ENCODE measurements at places on chromosomes 16 and 17.

GRCh38 chr17:37605813-37606505 lies 3.3 kb downstream of the SYNRG start:
- H3K27me3 ChIP-seq = no peaks in the 10 kb centered on the region
- H3K36me3 ChIP-seq = peaks cover 14% of the 10 kb centered on the region
- no peak overlapping the region for H3K4me3 ChIP-seq
- peak overlapping the region; percentile 84 for H3K27ac ChIP-seq
- peaks cover 52% of the 10 kb centered on the region for H3K4me1 ChIP-seq
- DNase-seq = peak; percentile 66

- peaks cover 19% of the 10 kb centered on the region for H3K27me3 ChIP-seq
- no peaks in the 10 kb centered on the region for H3K4me1 ChIP-seq
- no peak overlapping the region for H3K27ac ChIP-seq
- no peak for DNase-seq
- H3K36me3 ChIP-seq = no peaks in the 10 kb centered on the region
Measured at GRCh38 chr17:48681609-48682008, 40.7 kb downstream of the PRAC1 start.

GRCh38 chr16:55035956-55036355 lies 105.3 kb downstream of the IRX5 start:
- no peaks in the 10 kb centered on the region for H3K27me3 ChIP-seq
- H3K36me3 ChIP-seq = no peaks in the 10 kb centered on the region
- no peaks in the 10 kb centered on the region for H3K4me1 ChIP-seq
- no peak overlapping the region for H3K4me3 ChIP-seq

GRCh38 chr17:64938290-64938689 lies 19.0 kb upstream of the LRRC37A3 start:
- DNase-seq = no peak
- H3K27me3 ChIP-seq = no peaks in the 10 kb centered on the region
- H3K27ac ChIP-seq = no peak overlapping the region
- H3K4me3 ChIP-seq = no peak overlapping the region
- no peaks in the 10 kb centered on the region for H3K36me3 ChIP-seq
- H3K4me1 ChIP-seq = no peaks in the 10 kb centered on the region

- H3K4me3 ChIP-seq = no peak overlapping the region
- H3K27me3 ChIP-seq = no peaks in the 10 kb centered on the region
- peak; percentile 74 for DNase-seq
- no peaks in the 10 kb centered on the region for H3K36me3 ChIP-seq
- H3K27ac ChIP-seq = no peak overlapping the region
Measured at GRCh38 chr17:76816590-76817135, 51.5 kb upstream of the MGAT5B start.

DNA sequence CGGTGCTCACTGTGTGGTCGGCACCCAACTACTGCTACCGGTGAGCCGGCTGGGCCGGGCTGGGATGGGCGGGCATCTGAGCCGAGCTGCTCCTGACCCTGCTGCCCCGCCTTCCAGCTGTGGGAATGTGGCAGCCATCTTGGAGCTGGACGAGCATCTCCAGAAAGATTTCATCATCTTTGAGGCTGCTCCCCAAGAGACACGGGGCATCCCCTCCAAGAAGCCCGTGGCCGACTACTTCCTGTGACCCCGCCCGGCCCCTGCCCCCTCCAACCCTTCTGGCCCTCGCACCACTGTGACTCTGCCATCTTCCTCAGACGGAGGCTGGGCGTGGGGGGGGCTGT lies 6.9 kb downstream of the TBX6 start:
- H3K4me1 ChIP-seq = no peaks in the 10 kb centered on the region
- H3K36me3 ChIP-seq = peaks cover 53% of the 10 kb centered on the region

GRCh38 chr17:21177401-21177800 lies 36.6 kb downstream of the TMEM11 start:
- no peaks in the 10 kb centered on the region for H3K4me1 ChIP-seq
- no peak for DNase-seq
- H3K36me3 ChIP-seq = peaks cover 23% of the 10 kb centered on the region
- no peak overlapping the region for H3K4me3 ChIP-seq
- H3K27me3 ChIP-seq = no peaks in the 10 kb centered on the region

- no peak for DNase-seq
- H3K27ac ChIP-seq = no peak overlapping the region
- no peak overlapping the region for H3K4me3 ChIP-seq
- no peaks in the 10 kb centered on the region for H3K4me1 ChIP-seq
Measured at GRCh38 chr16:86037999-86038925, 139.3 kb downstream of the IRF8 start.

GRCh38 chr17:81128774-81129173 lies 36.5 kb upstream of the PVALEF start:
- H3K27me3 ChIP-seq = peaks cover 4% of the 10 kb centered on the region
- H3K4me1 ChIP-seq = no peaks in the 10 kb centered on the region
- DNase-seq = no peak
- H3K27ac ChIP-seq = no peak overlapping the region
- no peak overlapping the region for H3K4me3 ChIP-seq

DNA sequence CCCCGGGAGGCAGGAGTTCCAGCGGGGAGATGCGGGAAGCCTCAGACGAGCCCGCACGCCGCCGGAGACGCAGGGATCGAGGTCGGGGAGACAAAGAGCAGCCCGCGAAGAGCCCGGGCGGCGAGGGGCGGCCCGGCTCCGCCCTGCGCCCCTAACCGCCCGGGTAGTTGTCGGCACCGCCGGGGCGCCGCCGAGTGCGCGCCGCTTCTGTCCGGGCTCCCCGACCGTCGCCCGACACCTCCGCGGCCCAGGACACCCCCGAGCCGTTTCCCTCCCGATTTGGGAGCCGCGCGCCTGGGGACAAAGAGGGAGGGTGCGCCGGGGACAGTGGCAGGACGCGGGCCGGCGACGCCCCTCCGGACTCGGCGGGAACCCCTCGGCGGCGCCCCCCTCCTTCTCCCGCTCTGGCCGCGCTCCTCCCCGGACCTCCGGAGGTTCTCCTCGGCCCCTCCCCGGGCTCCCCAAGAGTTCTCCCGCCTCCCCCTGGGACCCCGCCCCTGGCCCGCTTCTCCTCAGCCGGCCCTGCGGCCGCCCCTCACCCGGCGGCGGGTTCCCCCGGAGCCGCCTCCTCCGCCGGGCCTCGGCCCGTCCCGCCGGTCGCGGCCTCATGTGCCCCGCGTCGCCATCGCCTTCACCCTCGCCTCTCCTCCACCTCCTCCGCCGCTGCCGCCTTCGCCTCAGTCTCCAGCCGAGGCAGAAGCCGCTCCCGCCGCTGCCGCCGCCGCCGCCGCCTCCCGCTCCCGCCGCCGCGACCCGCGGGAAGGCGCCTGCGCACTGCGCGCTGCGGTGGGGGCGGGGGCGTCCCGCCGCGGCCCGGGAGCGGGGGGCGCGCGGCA lies at the start of gene GJC1:
Gene GJC1, minus strand, starts transcription at position 765 of the 836 bp plus-strand sequence. CDS start 24,470 bp downstream, outside the sequence.
- no peaks in the 10 kb centered on the region for H3K36me3 ChIP-seq

- H3K36me3 ChIP-seq = no peaks in the 10 kb centered on the region
- no peak overlapping the region for H3K4me3 ChIP-seq
- no peaks in the 10 kb centered on the region for H3K27me3 ChIP-seq
Measured at GRCh38 chr17:76927982-76928381, 59.8 kb downstream of the MGAT5B start.

GRCh38 chr17:72244494-72244893 lies 123.7 kb downstream of the SOX9 start:
- H3K4me1 ChIP-seq = no peaks in the 10 kb centered on the region
- no peak overlapping the region for H3K4me3 ChIP-seq
- no peak overlapping the region for H3K27ac ChIP-seq
- H3K36me3 ChIP-seq = no peaks in the 10 kb centered on the region
- no peaks in the 10 kb centered on the region for H3K27me3 ChIP-seq
- DNase-seq = no peak

DNA sequence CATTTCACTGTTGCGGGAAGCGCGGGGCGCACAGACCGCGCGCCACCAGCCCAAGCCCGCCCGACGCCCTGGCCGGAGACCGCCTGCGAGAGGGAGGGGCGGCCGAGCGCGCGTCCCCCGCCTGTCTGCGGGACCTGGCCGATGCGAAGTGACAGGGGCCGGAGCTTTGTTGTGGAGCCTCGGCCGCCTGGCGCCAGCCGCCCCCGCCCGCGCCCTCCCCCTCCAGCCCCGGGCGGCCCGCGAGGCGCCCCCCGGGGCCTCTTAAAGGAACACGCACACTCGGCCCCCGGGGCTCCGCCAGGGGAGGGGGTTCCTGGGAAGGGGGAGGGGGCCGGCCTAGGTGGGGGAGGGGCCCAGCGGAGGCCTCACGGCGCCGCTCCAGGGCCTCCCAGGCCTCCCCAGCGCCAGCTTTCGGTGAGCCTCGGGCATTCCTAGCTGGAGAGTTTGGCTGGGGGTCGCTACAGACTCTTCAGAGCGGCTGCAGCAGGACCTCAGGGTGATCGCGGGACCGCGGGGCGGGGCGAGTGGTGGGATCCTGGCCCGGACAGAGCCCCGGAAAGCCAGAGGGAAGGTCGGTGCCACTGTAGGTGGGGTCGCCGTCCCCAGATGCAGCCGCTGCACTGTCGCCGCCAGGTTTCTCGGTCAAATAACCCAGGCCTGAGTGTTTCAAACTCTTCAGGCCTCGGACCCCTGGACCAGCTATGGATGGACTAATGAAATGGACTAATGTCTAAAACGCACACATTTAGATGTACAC lies 2.4 kb upstream of the TBX2 start:
- H3K4me1 ChIP-seq = no peaks in the 10 kb centered on the region
- DNase-seq = no peak
- no peaks in the 10 kb centered on the region for H3K36me3 ChIP-seq
- no peak overlapping the region for H3K27ac ChIP-seq

- DNase-seq = no peak
- H3K27ac ChIP-seq = no peak overlapping the region
- no peak overlapping the region for H3K4me3 ChIP-seq
- H3K27me3 ChIP-seq = no peaks in the 10 kb centered on the region
Measured at GRCh38 chr16:13110124-13110796, 208.9 kb downstream of the SHISA9 start.

DNA sequence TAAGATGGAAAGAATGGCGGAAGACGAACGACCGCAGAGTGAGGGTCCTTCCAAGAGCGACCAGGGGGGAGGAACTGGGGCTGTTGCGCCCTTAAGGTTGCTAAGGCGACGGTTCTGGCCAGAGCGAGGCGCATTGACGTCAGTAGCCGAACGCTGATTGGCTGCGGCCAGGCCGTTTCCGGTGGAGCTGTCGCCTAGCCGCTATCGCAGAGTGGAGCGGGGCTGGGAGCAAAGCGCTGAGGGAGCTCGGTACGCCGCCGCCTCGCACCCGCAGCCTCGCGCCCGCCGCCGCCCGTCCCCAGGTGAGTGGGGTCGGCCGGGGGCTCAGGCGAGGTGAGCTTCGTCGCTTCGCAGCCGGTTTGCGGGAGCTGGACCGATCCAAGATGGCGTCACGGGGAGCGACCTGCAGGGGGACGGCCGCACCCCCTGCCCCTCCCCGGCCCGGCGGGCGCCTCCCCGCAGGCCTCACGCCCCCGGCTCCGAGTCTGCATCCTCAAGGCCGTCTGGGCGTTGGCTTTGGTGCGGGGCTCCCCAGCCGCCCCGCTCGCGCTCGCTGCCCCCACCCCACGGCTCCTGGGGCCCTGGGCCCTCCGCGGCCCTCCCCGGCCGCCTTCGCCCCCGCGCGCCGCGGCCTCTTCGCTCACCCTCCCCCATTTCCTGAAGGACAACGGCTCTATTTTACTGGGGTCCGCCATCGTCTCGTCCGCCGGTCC lies at the start of gene PRKAR1A:
Gene PRKAR1A, plus strand, starts transcription at position 184 of the 713 bp plus-strand sequence. CDS start 2,970 bp downstream, outside the sequence.
- H3K4me3 ChIP-seq = peak within 1 kb of the TSS; percentile 39
- peak within 1 kb of the TSS; percentile 68 for H3K27ac ChIP-seq
- no peaks in the 10 kb centered on the region for H3K27me3 ChIP-seq
- peaks cover 38% of the 10 kb centered on the region for H3K4me1 ChIP-seq
